ENCODE measurements at places on chromosomes 2 and 18.

DNA sequence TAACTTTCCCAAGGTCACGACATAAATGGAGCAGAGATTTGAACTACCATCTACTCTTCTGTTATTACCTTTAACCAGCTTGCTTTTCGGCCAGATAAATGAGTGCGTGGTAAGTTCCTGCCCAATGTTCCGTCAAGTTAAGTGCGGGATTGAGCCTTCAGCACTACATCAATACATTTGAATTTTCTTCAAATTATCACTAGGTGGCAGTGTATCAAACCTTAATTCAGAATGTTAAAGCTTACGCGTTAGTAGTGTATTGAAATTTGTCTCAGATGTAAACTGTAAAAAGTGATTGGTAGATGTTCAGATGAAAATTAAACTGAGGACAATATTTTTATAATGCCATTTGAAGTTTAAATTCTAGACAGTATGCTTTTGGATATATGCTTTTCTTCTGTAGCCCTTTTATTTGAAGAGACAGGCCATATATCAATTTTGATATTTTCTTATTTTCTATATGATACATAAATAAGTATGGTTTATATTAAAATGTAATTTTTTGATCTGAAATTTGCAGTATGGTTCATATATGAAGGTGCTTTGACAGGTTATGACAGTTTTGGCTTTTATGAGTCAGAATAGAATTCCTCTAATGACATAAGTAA, 681.3 kb downstream of the ADCYAP1 start:
- DNase-seq = peak; percentile 27

- DNase-seq = no peak
Observed at GRCh38 chr2:34107811-34108210, 508.7 kb upstream of the FAM98A start.

GRCh38 chr18:11577271-11578112, 31.9 kb upstream of the SLC35G4 start:
- no peak for DNase-seq

GRCh38 chr2:88086401-88086800, 18.8 kb downstream of the SMYD1 start:
- no peak for DNase-seq

GRCh38 chr2:28828382-28828781, 17.7 kb downstream of the SPDYA start:
- DNase-seq = peak; percentile 15

GRCh38 chr2:5502385-5502784, 189.8 kb upstream of the SOX11 start:
- DNase-seq = no peak

DNA sequence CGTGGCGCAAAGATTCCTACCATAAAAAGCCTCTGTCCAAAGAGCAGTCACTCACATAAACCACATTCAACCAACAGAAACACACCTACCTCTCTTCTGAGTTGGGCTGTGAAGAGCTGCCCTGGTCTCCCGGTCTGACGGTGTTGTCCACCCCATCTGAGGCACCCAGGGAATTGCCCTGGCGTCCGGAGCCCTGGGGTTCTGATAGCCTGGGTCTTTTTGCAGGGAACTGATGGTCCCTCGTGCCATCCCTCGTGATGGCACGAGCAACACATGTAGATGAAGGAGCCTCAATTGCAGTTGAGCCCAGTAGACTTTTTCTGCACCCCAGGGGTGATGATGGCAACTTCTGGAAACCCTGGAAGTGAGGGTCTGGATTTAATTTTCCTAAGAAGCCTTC, 13.8 kb downstream of the HJURP start:
- no peak for DNase-seq

DNA sequence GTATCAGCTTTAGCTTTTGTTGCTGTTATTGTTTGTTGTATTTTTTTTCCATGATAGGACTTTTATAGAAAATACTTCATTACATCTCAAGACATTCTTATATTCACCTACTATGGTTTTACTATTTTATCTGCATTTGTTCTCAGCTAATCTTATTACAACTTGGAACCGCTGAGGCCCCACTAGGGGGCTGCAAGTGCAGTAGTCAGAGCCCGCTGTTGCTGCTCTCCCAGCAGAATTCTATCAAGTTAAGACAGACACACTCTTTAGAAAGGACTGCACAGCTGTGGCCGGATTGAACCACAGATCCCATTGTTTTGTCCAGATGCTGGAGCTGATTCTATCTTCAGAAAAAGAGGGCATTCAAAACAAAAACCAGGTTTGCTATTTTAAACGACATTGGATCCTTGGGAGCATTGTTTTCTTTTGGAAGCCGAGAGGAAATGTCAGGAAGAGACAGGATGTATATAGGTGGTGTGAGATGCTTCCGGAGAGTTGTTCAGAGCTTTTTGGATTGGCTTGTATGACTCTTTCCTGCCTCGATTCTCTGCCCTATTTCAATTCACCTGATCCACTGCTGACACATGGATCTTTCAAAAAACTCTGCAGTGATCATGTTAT, 105.7 kb upstream of the GAREM1 start:
- DNase-seq = peak; percentile 13

- no peak for DNase-seq
Observed at GRCh38 chr18:56509656-56510055, 128.7 kb downstream of the TXNL1 start.

- DNase-seq = no peak
Observed at GRCh38 chr2:71800106-71800809, 346.9 kb downstream of the DYSF start.

- no peak for DNase-seq
Observed at GRCh38 chr2:233091595-233092375, 31.6 kb downstream of the INPP5D start.

DNA sequence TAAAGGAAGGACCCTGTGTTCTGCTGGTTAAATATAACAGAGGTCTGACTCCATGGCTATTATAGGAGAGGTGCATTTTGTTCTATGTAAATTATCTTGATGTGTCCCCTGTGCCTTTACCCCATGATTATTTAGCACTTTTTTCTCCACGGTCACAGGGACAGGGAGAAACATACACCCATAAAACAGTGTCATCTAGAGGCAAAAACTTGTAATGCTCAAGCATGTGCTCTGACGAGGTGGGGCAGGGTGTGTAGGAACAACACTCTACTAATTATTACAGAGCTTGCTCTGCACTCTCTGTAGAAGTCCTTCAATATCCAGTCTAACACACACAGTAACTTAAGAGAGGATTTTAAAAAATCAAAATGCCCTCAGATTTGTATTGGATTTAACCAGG, 187.9 kb downstream of the NEDD4L start:
- DNase-seq = peak; percentile 29

DNA sequence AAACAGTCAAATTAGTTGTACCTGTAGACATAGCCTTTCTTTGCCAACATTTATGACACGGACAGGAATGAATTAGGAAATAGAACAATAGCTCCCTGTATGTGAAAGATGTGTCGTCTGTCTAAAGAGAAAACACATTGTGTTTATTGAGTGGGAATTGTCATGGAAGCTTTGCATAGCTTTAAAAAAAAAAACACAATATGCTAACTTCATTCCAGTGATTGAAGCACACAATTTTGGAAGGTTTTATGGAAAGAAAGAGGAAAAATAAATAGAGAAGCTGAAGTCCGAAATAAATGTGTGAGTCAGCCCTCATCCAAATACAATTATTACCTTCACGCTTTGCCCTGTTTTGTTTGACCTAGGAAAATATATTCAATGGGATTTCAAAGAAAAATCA, 1095.7 kb downstream of the TSN start:
- no peak for DNase-seq

Data from fibroblast of mammary gland (primary cell).